ENCODE measurements at places on chromosomes 16 and 17.

- DNase-seq, result no peak
Measured at GRCh38 chr17:71503710-71504465, 616.9 kb upstream of the SOX9 start.

- no peak for DNase-seq
Measured at GRCh38 chr16:79165506-79165905, 435.0 kb downstream of the MAF start.

- no peak for DNase-seq
Measured at GRCh38 chr17:37043201-37043600, 94.4 kb downstream of the AATF start.

- no peak for DNase-seq
Measured at GRCh38 chr17:82330322-82331239, 3.0 kb downstream of the SECTM1 start.

DNA sequence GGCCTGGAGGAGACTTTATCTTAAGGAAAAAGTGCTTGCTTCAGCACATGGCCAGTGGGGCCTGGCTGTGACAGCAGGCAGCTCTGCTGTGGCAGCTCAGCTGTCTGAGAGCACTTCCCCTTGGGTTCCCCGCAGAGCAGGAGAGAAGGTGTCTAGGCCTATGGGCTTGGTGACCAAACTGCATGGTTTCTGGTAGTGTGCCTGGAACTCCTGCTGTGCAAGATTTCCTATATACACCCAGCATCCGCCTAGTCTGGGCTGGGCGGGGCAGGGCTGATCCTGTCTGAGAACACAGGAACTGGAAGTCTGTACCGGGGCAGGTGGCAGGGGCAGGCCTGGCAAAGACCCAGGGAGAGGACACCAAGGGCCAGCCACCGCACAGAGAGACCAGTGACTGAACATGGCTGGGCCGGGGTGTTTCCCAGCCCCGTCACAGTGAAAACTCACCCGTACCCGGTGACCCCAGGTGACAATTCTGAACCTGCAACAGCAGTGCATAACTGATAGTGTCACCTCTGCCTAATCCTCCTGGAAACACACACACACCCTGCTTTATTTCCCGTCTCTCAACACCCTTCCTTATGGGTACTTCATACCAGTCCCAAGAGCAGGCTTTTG, 39.3 kb downstream of the CHD9 start:
- DNase-seq, result no peak
